ENCODE measurements at places on chromosomes 13 and 19.
A peak's percentile ranks its signal among the peaks of the same experiment; 100 is the strongest.

DNA sequence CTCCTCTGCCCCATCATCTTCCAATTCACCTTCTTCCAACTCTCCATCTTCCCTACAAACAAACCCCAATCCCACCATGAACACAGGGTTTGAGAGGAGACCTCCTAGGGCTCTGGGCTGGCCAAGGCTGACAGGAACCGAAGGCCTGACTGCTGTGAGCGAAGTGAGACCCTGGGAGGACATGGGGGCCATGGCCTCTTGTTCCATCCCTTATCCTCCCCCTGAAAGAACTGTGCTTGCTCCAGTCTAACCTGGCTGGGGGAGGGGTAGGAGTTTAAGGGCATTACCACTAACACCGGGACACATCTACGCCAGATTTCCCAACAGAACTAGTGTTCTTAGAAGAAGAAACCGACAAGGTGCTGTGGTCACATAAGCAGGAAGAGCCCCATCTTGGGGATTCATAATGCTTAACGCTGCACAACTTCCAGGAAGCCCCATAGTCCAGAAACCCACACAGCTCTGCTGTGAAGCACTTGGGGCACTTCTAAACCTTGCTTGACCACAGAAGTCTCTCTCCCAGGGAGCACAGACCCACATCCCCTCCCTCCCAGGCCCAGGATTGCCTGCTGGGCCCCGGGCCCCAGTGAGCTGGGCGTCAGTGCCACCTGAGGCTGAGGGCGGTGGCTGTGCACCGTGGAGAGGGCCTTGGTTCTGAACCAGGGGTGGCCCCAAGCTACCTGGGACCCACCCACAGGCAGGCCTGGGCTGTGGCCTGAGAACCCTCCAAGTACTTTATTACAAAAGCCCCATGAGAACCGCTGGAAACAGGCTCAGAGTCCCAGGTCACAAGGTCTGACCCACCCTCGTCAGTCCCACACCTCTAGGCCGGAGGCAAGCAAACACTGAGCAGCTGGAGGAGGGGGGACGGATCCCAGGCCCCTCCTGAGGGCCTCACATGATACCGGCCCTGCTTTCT lies 18.8 kb downstream of the ZC3H4 start:
- no peak for DNase-seq

- no peak for DNase-seq
Observed at GRCh38 chr13:59666504-59666903, 497.2 kb downstream of the DIAPH3 start.

DNA sequence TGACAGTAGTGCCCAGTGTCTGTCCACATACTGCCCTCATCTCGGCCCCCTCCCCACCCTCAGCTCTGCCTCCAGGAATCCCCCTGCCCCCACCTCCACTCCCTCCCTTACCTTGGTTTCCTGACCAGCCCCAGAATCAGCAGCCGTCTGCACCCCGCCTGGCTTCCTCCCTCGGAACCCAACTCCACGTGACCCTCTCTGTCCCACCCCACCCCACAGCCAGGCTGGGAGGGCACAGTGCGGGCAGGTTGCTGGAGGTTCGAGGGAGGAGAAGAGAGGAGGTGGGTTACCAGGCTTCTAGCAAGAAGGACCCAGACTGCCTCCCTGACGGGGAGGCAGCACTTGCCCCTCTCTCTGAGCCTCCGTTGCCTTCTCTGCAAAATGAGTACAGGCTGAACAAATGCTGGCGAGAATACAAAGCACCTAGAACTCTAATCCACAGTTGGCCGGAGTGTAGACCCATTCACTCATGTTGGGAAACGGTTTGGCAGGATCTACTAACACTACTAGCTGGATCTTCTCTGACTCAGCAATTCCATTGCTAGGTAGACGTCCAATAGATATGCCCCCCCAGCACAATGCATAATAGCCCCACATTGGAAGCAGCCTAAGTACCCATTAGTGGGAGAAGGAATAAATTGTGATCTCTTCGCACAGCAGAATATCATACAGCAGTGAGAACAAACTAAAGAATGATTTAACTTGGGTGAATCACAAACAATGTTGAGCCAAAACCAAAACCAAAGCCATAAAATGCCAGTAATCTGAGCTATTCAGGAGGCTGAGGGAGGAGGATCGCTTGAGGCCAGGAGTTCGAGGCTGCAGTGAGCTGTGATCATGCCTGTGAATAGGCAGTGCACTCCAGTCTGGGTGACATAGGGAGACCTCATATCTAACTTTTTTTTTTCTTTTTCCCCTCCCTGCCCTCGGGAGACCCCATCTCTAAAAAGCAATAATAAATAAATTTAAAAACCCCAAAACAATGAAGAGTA lies at the start of gene RASAL3:
RASAL3 (minus strand) TSS at position 151 of the 992 bp plus-strand sequence. CDS start 186 bp downstream, outside the sequence.
- peak; percentile 52 for DNase-seq

- no peak for DNase-seq
Observed at GRCh38 chr19:50206191-50206590, 2.8 kb downstream of the MYH14 start.

- DNase-seq: no peak
Observed at GRCh38 chr19:3699741-3700241, 477 bp downstream of the PIP5K1C start.

DNA sequence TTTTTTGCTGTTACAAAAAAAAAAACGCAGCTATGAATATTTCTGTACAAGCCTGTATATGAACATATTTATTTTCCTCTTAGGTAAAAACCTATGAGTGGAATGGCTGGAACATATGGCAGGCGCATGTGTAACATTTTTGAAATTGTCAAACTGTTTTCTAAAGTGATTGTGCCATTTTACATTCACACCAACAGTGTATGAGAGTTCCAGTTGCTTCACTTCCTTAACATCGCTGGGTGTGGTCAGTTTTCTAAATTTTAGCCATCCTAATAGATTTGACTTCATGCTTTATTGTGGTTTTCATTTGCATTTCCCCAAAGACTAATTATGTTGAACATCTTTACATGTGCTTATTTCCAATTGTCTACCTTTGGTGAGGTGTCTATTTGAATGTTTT lies 306.8 kb downstream of the KCNRG start:
- DNase-seq: no peak

DNA sequence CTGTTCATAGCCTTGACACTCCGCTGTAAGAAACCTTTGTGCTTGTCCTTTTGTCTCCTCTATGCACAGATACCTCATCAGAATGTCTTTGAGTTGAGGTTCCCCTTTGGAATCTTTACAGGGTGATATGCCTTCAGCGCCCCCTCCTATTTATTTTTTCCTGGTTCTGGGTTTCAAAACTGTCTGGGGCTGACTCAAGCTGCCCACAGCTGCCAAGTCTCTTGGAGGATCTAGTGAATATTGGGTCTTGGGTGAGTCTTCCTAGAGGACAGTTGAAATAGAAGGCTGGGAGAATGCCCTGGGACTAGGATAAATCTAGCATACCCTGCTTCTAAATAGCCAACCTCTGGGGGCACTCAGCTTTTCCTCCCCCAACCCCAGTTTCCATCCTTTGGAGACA lies 930 bp downstream of the ZNF136 start:
- no peak for DNase-seq

GRCh38 chr13:48896312-48896711 lies 79.4 kb upstream of the FNDC3A start:
- no peak for DNase-seq

- no peak for DNase-seq
Observed at GRCh38 chr19:16821081-16821480, 8.1 kb upstream of the SIN3B start.

GRCh38 chr13:32175307-32175706 lies 139.9 kb downstream of the ZAR1L start:
- no peak for DNase-seq

GRCh38 chr13:35994131-35994966 lies 136.8 kb downstream of the DCLK1 start:
- no peak for DNase-seq

GRCh38 chr13:75151081-75151643 lies 330.8 kb downstream of the TBC1D4 start:
- no peak for DNase-seq

- DNase-seq: no peak
Observed at GRCh38 chr19:39846678-39847486, 703 bp upstream of the FBL start.

DNA sequence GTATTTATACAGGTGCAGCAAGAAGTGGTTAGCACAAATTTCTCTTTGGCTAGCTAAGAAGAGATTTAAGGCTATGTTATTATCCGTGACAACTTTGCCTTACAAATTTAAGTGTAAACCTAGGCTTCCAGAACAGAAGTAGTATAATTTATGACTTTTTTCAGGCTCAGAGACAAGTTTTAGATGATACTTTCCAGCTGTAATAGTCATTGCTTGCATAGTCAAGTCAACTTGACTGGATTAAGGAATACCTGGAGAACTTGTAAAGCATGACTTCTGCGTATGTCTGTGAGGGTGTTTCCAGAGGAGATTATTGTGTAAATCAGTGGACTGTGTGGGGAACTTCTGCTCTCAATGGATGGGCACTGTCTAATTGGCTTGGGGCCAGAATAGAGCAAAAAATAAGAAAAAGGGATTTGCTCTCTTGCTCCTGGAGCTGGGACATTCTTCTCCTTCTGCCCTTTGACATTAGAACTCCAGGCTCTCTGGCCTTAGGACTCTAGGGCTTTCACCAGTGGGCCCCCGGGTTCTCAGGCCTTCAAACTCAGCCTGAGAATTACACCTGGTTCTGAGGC lies 33.0 kb downstream of the CYSLTR2 start:
- no peak for DNase-seq

- no peak for DNase-seq
Observed at GRCh38 chr19:29741776-29742175, 26.7 kb upstream of the C19orf12 start.

DNA sequence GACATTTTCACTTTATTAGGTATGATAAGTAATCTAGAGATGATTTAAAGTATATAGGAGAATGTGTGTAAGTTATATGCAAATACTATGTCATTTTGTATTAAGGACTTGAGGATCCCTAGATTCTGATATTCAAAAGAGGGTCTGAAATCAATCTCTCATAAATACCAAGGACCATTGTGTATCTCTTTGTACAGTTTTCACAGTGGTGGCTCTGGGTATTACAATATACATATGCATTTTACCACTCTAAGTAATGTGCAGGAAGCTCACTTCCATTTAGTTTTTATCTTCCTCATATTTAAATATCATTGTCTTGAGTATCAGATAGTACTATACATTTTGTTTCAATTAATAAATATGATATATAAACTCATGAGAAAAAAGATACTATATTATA lies 862.6 kb upstream of the PCDH20 start:
- DNase-seq: no peak

DNA sequence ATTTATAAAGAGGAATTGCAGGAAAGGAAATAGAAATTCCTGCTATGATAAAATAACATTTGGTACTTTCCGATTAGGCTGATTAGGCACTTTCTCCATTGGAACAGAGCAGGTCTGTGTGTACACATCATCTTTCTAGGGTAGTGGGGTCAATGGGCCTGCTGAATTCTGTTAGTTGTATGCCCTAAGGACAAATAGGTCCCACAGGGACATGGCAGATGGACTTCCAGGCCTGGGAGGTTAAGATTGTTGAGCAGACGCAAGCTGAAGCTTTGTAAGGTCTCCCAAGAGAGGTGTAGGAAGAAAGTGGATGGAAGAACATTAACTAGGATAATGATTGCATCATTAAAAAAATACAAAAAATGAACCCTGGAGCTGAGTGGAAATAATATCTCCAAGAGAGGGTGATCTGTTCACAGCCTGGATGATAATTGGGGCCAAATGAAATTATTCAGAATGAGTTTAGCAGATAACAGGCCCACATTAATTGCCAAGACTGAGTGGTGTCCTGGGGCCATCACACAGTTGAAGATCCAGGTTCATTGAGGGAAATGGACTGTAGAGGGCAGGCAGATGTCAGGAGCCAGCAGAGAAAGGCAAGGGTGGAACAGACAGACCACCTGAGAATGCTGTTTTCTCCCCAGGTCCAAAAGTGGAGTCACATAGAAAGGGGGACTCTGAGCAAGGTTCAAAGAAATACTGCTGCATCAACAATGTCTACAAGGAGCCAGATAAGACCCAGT lies 215.1 kb downstream of the DNAJC15 start:
- DNase-seq: no peak

DNA sequence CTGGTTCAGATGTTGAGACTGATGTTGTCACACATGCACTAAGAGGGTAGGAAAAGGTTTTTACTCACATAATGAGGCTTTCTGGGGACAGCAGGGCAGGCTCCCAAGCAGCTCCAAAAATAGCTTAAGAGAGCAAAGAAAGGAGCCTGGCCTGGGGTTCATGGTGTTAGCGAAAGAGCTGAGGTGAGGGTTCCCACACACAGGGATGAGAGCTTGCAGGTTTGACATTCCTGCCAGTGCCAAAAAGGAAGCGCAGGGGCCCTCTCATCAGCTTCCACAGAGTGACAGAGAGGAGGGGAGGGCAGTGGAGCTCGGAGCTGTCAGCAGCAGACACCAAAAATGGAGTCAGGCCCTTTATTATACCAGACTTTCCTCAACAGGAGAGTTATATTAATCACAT lies 65.5 kb upstream of the FAM216B start:
- DNase-seq: no peak

DNA sequence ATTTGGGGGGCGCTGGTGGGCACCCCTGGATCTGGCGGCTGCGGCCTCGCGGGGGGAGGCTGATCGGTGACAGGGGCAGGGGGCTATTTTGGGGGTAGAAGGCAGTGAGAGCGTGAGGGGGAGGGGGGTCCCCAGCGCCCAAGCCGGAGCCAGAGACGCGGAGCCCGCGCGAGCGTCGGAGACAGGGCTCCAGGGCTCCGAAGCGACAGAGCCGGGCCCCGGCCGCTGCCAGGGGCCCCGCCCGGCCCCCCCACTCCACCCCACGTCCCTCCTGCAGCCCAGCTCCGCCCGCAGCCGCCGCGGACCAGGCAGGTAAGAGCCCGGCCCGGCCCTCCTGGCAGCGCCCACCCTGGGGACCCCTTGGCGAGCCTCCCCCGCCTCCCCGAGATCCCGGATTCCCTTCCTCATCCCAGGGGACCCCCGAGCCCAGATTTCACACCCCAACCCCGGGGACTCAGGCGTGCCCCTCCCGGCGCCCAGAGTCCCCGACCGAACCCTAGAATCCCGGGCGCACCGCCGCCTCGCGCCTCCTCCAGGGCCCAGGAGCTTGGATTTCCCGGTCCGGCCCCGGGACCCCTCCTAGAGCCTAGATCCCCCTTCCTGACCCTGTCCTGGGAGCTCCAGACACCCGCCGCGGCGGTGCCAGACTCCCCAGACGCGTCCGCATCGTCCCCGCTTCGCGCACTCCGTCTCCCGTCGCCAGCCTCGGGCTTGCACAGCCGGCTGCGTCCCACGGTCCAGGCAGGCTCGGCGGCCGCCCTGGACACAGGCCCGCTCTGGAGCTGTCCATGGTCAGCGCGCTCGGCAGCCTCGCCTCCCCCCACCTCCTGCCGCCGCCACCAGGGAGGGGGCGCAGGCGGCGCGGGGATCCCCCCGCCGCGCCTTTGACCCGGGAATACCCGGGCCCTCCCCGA lies at the start of gene PPFIA3:
PPFIA3 (plus strand) TSS at position 134 of the 914 bp plus-strand sequence. CDS start 8,330 bp downstream, outside the sequence.
- DNase-seq: peak; percentile 8

GRCh38 chr19:14379294-14380065 lies 1.8 kb upstream of the ADGRE5 start:
- DNase-seq: no peak

- DNase-seq: no peak
Observed at GRCh38 chr13:112855859-112856258, 113.2 kb upstream of the MCF2L start.
